Psoas muscle (tissue), 8 donors: ENCODE measurements at places on chromosomes 12 and 14. TPM values are rescaled to one million over a fixed set of nuclear protein-coding genes. Genes with fewer than 3 reads are reported as not detected.
A peak's percentile ranks its signal among the peaks of the same experiment; 100 is the strongest.

The CBLN3 gene
- 0.66 TPM for total RNA-seq

The AKAP3 gene
- 2.9 TPM for total RNA-seq

The KLHDC1 gene
- total RNA-seq, result 5.3 TPM

The SCN8A gene
- total RNA-seq, result 0.32 TPM

The SERPINA1 gene
- total RNA-seq, result 2.6 TPM

The GALNT4 gene
- total RNA-seq, result 1.6 TPM

The DEPDC4 gene
- total RNA-seq, result not detected

- H3K27ac ChIP-seq, result no peak overlapping the region
- H3K4me3 ChIP-seq, result peak overlapping the region; percentile 11
- H3K4me1 ChIP-seq, result no peaks in the 10 kb centered on the region
- peaks cover 27% of the 10 kb centered on the region for H3K27me3 ChIP-seq
- no peaks in the 10 kb centered on the region for H3K36me3 ChIP-seq
Observed at GRCh38 chr14:105075379-105076295, 10.4 kb upstream of the GPR132 start.

GRCh38 chr14:23114669-23115038 lies 4.4 kb downstream of the CEBPE start:
- DNase-seq, result no peak
- no peak overlapping the region for H3K27ac ChIP-seq
- no peak overlapping the region for H3K4me3 ChIP-seq
- H3K36me3 ChIP-seq, result no peaks in the 10 kb centered on the region
- H3K27me3 ChIP-seq, result peaks cover 3% of the 10 kb centered on the region

DNA sequence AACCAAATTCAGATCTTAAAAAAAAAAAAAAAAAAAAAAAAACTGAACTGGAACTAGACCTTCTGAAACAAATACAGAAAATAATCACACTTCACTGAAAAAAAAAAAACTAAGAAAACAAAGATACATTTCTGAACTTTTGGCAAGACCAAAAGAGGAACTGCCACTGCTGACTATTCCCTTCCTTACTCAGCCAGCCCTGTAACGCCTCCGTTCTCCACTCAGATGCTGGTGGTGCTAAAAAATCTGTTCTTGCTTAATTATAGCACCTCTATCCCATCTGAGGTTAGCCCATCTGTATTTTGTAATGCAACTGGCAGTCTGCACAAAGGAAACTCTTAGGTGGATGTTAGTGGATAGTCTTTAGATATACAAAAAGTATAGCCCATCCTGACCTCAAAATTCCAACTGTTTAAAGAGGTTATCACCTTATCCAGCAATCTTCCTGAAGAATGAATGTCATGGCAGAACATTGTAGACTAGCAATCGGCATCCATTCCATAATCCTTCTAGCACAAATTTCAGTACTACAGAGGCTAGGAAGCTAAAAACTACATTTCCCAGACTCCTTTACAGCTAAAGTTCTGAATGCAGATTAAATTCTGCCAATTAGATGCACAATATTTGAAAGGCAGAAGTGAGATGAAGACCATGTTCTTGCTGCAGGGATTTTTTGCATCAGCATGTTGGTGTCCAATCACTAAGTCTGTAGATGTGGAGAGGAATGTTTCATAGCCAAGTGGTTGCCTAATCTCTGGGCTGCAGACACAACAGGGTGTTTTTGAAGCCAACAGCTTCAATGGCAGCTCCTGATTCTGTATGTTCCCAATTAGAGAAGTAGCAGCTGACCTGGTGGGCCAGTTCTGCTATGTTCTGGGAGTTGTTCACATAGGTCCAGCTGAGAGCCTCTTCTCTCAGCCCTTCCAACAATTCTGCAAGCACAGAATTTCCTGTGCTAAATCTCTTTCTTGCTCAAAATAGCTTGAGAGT lies 5.7 kb downstream of the MAP3K9 start:
- H3K27ac ChIP-seq, result no peak overlapping the region
- no peaks in the 10 kb centered on the region for H3K27me3 ChIP-seq
- H3K36me3 ChIP-seq, result no peaks in the 10 kb centered on the region
- no peak for DNase-seq
- peaks cover 4% of the 10 kb centered on the region for H3K4me1 ChIP-seq

DNA sequence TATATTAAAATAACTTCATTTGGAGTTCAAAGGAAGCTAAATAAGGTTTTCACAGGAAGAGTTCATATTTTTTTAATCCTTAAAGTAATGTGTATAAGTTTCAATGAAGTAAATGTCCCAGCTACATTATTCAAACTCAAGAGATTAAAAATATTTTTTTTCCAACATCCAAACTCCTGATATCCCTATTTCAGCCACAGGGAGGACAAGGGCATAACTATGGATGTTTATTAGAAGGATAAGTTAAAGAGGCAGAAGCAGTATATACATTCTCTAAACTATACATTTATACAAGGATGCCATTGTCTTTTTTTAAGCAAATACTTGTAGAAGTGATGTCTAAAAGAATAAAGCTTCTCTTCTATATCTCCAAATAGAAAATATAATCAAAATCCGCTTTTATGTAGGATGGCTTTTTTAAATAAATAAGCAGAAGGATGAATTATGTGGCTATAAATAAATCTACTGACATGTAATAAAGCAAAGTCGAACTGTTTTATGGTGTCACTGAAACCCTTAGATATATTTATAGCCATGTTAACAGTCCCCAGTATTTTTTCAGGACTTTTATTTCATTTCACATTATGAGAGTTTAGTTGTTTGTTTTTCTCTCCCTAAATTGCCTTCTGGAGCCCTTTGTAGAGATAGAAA lies 936.5 kb downstream of the DIO2 start:
- H3K27me3 ChIP-seq, result peaks cover 5% of the 10 kb centered on the region
- no peak overlapping the region for H3K4me3 ChIP-seq
- no peak overlapping the region for H3K27ac ChIP-seq
- DNase-seq, result no peak
- H3K4me1 ChIP-seq, result no peaks in the 10 kb centered on the region
- H3K36me3 ChIP-seq, result no peaks in the 10 kb centered on the region

DNA sequence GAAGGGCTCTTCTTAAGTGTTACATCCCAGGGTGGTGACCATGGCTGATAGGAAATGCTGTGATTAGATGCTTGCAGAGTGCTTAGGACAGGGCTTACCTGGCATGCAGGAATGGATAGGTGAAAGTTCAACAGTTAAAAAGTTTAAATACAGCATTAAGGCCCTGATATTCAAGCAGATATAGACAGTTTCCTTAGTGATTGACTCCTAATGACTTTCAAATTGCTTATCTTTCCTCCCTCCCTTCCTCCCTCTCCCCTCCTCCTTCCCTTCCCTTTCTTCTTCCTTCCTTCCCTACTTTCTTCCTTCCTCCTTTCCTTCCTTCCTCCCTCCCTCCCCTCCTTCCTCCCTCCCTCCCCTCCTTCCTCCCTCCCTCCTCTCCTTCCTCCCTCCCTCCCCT lies 244.6 kb upstream of the NOS1 start:
- no peaks in the 10 kb centered on the region for H3K36me3 ChIP-seq
- H3K4me3 ChIP-seq, result no peak overlapping the region
- DNase-seq, result no peak

DNA sequence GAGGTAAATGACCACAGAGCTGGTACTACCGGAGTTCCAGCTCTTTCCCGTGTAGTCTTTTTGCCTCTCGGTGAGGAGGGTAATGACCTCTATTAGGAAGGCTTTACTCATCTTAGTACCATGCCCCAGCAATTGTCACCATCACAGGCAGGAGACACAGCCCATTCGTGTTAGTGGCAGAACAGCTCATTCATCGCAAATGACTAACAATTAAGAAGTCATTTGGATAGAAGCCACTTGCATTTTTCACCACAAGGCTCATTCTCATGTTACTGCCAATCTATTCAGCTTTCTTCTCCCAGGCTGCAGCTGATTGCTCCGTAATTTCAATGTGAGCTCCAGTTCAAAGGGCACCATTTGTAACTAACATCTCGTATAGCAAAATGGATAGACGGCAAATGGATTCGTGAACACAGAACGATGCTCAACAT lies 718.8 kb upstream of the TMEM132C start:
- H3K4me1 ChIP-seq, result no peaks in the 10 kb centered on the region
- DNase-seq, result no peak
- H3K27ac ChIP-seq, result no peak overlapping the region
- no peak overlapping the region for H3K4me3 ChIP-seq
- H3K27me3 ChIP-seq, result no peaks in the 10 kb centered on the region

DNA sequence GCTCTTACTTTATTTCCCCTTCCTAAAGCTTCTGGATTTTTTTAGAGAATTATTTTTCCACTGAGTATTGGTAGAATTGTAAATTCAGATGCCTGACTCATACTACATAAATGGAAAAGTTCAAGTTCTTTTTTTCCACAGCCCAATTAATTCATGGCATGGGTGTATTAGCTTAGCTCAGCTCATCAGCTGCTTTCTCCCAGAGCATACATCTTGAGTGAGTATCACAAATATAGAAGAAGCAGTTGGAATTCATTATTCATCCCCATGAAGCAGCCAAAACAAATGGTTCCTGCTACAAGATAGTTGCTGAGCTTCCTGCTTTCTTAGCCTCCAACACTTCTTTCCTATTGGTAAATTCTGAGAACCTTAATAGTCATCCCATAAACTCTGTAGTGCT lies 105.1 kb downstream of the C12orf50 start:
- no peaks in the 10 kb centered on the region for H3K27me3 ChIP-seq
- no peaks in the 10 kb centered on the region for H3K36me3 ChIP-seq
- H3K27ac ChIP-seq, result no peak overlapping the region
- no peak overlapping the region for H3K4me3 ChIP-seq

DNA sequence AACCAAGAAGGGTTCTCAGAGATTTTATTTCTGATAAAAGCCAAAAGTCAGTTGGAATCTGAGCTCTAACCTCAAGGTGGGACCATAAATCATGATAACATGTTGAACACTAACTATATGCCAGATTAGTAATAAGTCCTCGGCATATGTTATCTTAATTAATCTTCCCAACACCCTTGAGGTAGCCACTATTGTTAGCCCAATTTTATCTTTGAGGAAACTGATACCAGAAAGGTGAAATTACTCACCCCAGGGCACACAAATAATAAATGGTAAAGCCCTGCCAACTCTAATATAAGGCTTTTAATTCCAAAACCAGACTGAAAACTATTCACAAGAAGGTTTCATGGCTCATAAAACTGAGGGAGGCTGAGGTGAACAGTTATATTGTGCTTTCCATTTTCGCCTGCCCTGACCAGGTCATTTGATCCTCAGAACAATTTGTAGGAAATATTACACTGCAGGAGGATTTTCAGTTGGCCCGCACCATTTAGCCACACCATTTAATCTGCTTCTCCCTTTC lies 16.1 kb upstream of the NUAK1 start:
- H3K36me3 ChIP-seq, result no peaks in the 10 kb centered on the region
- H3K27me3 ChIP-seq, result no peaks in the 10 kb centered on the region
- H3K4me1 ChIP-seq, result peaks cover 12% of the 10 kb centered on the region

- H3K4me3 ChIP-seq, result no peak overlapping the region
- no peaks in the 10 kb centered on the region for H3K27me3 ChIP-seq
- H3K36me3 ChIP-seq, result no peaks in the 10 kb centered on the region
- DNase-seq, result no peak
- no peak overlapping the region for H3K27ac ChIP-seq
Observed at GRCh38 chr14:93381644-93382043, 34.7 kb downstream of the COX8C start.

- no peak for DNase-seq
- H3K4me3 ChIP-seq, result no peak overlapping the region
- no peak overlapping the region for H3K27ac ChIP-seq
- no peaks in the 10 kb centered on the region for H3K4me1 ChIP-seq
- peaks cover 10% of the 10 kb centered on the region for H3K27me3 ChIP-seq
Observed at GRCh38 chr12:2198005-2198501, 145.3 kb downstream of the CACNA1C start.

DNA sequence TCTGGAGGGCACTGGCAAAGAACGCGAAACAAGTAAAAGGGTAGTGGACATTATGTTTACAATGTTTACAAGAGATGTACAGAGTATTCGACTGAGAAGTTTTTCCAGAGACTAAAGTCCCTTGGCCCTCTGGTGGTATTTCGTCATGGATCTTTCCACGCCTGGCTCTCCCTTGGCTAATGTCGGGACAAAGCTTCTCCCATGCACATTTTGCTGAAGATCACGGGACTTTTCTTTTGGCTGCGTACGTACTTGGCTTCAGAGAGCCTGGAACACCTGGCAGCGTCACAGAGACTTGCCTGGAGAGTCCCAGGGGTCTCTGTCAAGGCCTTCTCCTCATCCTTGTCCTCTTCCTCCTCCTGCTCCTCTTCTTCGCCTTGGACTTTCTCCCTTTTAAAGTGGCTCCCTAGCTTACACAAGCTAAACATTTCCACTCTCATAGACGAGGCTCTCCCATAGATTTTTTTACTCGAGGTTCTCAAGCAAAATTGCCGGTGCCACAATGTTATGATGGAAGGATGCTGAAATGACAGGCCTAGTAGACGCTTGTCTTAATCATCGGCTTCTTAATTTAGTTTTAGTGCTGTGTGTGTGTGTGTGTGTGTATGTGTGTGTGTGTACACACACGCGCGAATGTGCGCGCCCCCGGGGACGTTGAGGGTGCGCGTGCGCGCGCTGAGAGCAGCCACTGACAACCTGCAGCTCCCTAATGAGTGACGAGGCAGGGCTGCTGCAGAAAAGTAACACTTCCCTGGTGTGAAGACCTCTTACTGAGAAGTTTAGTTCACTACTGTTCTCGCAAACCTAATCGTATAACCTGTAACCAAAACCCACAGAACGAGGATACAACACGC lies 4.9 kb upstream of the FOXG1 start:
- H3K4me3 ChIP-seq, result no peak overlapping the region
- H3K36me3 ChIP-seq, result no peaks in the 10 kb centered on the region
- no peak for DNase-seq
- no peak overlapping the region for H3K27ac ChIP-seq
- H3K27me3 ChIP-seq, result peaks cover 45% of the 10 kb centered on the region

DNA sequence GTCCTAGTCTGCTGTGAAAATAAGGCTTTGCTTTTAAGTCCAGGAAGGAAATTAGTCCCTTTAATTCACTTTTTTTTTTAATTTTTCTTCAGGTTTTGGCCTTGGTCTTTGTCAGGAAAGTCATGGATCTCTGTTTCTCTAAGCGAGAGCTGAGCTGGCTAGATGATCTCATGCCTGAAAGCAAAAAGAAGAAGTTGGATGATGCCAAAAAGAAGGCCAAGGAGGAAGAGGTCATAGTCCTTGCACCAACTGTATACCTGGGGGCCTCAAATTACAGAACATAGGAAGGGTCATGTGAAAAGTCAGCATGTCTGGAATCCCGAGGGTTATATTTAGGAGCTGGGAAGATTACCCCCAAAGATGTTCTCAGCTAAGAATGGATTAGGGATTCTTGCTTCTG lies 72.3 kb downstream of the SLC4A8 start:
- H3K27ac ChIP-seq, result no peak overlapping the region
- no peaks in the 10 kb centered on the region for H3K27me3 ChIP-seq
- no peaks in the 10 kb centered on the region for H3K4me1 ChIP-seq
- H3K36me3 ChIP-seq, result no peaks in the 10 kb centered on the region

GRCh38 chr14:50770586-50770985 lies 60.4 kb downstream of the NIN start:
- peaks cover 12% of the 10 kb centered on the region for H3K4me1 ChIP-seq
- no peak overlapping the region for H3K27ac ChIP-seq
- no peak overlapping the region for H3K4me3 ChIP-seq
- DNase-seq, result no peak

- peak overlapping the region; percentile 73 for H3K27ac ChIP-seq
- DNase-seq, result no peak
Observed at GRCh38 chr12:5171701-5172100, 128.0 kb downstream of the KCNA5 start.

GRCh38 chr14:77011245-77011644 lies 17.3 kb downstream of the IRF2BPL start:
- H3K36me3 ChIP-seq, result no peaks in the 10 kb centered on the region
- no peak for DNase-seq
- peaks cover 40% of the 10 kb centered on the region for H3K4me1 ChIP-seq
- H3K4me3 ChIP-seq, result no peak overlapping the region
- H3K27ac ChIP-seq, result no peak overlapping the region

GRCh38 chr12:5059358-5059757 lies 15.7 kb downstream of the KCNA5 start:
- no peak overlapping the region for H3K27ac ChIP-seq
- DNase-seq, result no peak
- H3K36me3 ChIP-seq, result no peaks in the 10 kb centered on the region
- no peaks in the 10 kb centered on the region for H3K27me3 ChIP-seq
